ENCODE measurements at places on chromosomes 5 and 9. TPM values are rescaled to one million over a fixed set of nuclear protein-coding genes. Genes with fewer than 3 reads are reported as not detected.

GRCh38 chr5:111719773-111720172 is 37.2 kb downstream of the NREP start:
- no peak for DNase-seq

GRCh38 chr5:126937771-126938170 is 92.6 kb downstream of the MARCHF3 start:
- no peak for DNase-seq

- DNase-seq: no peak
Observed at GRCh38 chr5:39898731-39899130, 474.0 kb upstream of the DAB2 start.

GRCh38 chr5:54792611-54793404 is 192.6 kb downstream of the ESM1 start:
- no peak for DNase-seq

DNA sequence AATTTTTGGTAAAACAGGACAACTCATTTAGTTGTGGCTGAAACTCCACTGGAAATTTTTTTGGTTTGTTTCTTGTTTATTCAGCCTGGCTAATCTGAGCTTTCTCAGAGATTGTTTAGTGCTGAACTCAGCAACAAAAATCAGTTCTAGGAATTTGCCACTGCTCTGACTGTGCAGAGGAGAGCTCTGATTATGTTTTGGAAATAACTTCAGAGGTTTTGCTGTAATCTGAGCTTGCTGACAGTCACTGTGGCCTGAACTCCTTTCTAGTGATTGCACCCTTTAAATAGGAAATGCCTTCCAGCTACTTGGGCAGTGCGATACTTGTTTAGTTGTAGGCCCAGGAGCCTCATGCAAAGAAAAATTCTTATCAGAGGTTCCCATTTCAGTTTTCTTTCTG is 60.2 kb downstream of the OSTF1 start:
- no peak for DNase-seq

GRCh38 chr5:124399426-124399961 is 346.9 kb downstream of the ZNF608 start:
- DNase-seq: no peak

GRCh38 chr9:36036780-36037548 is at the start of gene RECK:
TSS of gene RECK (plus strand) at chr9:36036913. CDS start at chr9:36036999, 86 bp downstream.
- peak; percentile 96 for DNase-seq

GRCh38 chr9:134868751-134869553 is 11.7 kb upstream of the FCN2 start:
- no peak for DNase-seq

DNA sequence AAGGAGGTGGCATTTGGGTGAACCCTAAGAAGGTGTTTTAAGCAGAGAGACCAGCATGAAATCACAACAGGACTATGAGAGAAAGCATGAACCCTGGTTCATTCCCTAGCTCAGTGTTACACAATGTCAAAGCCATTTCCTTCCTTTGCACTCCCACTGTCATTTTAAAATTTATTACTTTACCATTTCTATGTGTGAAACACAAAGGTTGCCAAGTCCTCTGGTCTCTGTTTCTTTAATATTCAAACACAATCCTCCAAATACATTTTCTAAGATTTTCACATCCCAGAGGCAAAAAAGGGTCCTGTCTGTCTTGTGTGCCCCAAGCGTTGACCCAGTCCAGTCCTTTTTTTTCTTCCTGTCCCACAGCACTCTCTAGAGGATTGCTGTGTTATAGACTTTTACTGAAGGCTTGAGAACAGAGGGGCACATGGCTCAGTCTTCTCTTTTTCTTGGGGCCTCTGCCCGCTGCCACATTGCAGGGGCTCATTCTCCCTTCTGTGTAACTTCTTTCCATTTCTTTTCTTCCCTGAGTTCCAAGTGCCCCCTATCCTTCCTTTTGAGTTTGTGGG is 78.6 kb upstream of the SLC28A3 start:
- DNase-seq: no peak

DNA sequence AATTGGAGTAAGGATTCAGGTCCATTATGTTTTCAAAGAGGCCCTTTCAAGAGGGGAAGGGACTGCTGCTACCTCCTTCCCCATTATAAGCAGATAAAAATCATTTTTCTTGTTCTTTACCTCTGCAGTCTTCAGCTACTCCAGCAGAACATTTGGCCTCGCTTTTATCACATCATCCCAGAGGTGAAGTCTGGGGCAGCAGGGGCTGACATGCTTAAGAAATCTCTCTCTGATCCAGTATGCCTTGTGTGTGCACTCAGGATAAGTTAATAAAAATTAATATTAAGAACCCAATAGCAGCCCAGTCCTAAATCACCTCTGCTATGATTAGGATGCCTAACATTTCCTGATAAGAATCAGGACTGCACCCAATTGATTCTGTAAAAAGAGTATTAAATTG is 306.9 kb upstream of the NREP start:
- no peak for DNase-seq

DNA sequence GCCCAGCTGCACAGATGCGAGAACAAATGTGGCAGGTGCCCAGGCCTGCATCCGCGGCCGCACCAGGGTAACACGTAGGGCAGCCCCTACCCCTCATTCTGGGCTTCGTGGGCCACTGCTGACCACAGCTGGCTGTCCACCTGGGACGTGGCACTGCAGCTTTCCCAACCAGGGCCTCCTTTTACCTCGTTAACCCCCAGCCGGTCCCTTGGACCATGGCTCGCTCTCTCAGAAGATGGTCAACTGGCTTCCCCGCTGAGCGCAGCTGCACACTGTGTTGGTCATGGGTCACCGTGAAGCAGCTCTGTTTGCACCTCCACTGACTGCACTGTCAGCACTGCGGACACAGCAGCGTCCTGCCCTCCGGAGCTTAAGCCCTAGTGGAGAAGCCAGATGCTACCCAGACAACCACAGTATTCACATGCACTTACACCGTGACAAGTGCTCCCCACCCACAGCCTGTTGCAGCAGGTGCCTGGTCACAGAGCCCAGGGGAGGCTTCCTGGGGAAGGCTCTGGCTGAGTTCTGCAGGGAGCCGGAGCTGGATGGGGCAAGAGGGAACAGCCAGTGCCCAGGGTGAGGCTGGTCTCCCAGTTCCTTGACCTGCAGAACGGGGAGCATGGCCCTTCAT is 10.5 kb upstream of the PLEKHG4B start:
- DNase-seq: no peak

- DNase-seq: no peak
Observed at GRCh38 chr5:92181656-92182055, 798.5 kb upstream of the ARRDC3 start.

DNA sequence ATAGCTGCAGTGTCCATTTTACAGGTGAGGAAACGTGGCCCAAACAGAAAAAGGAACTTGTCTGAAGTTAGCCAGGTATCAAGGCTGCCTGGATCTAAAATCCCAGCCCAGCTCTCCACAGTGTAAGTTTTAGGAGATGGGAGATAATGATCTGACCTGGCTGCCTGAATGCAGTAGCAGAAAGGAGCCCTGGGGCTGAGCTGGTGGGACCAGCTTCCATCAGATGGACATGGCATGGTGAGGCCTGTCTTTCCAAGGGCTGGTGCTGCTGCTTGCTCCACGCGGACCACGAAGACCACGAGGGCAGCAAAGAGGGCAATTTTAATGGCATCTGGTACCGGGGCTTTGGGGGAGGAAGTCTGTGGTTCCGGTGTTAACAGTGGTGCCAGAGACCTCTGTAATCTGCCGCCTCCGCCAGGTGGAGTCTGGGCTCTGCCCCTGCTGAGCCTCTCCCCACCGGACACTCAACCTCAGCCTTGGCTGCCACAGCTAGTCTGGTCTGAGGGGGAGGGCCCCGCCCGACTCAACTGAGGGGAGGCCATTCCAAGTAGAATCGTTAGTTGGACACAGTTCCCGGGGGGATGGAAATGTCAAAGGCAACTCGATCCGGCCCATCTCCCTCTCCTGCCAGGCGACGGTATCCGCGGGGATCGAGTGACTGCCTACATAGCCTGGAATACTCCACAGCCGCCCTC is 650 bp downstream of the MYORG start:
- DNase-seq: peak; percentile 73

- no peak for DNase-seq
Observed at GRCh38 chr9:117434566-117434965, 19.7 kb upstream of the ASTN2 start.

DNA sequence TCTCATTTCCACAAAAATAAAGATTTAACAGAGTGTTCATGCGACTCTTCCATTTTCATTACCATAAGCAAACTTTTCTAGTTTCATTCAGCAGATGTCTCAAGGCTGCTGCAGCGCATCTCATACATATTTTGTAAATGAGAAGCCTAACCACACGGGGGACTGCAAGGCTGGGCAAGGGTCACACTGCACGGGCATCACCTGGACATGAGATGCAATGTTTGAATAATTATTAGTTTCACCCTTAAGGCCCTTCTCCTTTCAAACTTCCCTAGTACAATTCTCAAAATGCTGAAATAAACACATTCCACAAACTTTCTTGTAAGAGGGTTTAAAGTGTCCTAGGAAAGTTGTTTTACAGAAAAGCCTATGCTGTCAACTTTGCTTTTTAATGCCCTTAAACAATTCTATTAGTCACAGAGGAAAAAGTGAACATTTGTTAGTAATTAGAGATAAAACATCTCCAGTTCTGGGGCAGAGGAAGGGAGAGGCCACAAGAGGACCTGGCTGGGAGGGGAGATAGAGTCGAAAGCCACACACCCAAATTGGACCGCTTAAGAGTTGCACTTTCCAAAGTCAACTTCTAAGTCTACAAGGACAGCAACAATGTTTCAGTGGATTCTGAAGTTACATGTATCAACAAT is 1.3 kb downstream of the DENND1A start:
- DNase-seq: no peak

DNA sequence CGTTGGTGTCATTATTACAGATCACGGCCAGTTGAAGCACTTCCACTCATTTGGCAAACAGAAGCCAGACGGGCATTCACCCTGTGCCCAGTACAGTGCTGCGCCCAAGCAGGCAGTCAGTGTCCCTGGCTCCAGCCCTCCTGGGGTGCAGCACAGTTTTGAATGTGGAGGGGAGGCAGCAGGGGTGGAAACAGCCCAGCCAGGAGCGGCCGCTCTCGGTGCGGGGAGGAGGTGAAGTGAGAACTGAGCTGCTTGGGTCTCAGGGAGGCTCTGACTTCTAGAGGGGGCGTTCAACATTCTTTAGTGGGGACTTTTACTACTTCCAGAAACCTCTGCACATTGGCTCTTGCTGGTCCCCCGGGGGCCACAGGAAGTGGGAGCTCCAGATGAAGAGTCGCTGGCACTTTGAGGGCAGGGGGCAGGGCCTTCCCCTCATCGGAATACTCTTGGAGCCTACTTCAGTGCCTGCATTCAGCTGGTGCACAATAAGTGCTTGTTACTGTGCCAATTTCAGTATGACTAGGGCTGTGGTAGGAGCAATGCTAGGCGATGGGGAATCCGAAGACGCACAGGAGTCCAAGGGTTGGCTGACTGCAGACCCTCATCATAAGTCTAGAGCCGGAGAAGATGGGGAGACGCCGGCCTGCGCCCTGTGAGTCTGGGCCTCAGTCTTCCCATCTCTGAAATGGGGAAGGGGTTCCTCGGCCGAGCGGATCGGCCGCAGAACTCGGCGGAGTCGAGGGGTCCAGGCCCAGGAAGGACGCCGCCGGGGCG is 492 bp upstream of the NEK6 start:
- peak; percentile 43 for DNase-seq

GRCh38 chr9:105051897-105052296 is 123.9 kb upstream of the ABCA1 start:
- DNase-seq: no peak

- DNase-seq: no peak
Observed at GRCh38 chr5:31761877-31762276, 122.9 kb downstream of the PDZD2 start.

- no peak for DNase-seq
Observed at GRCh38 chr5:103454770-103455169, 107.8 kb downstream of the NUDT12 start.

GRCh38 chr9:137162505-137163364 is 7.1 kb downstream of the LRRC26 start:
- DNase-seq: no peak

GRCh38 chr5:120365656-120366446 is 98.2 kb upstream of the PRR16 start:
- no peak for DNase-seq

DNA sequence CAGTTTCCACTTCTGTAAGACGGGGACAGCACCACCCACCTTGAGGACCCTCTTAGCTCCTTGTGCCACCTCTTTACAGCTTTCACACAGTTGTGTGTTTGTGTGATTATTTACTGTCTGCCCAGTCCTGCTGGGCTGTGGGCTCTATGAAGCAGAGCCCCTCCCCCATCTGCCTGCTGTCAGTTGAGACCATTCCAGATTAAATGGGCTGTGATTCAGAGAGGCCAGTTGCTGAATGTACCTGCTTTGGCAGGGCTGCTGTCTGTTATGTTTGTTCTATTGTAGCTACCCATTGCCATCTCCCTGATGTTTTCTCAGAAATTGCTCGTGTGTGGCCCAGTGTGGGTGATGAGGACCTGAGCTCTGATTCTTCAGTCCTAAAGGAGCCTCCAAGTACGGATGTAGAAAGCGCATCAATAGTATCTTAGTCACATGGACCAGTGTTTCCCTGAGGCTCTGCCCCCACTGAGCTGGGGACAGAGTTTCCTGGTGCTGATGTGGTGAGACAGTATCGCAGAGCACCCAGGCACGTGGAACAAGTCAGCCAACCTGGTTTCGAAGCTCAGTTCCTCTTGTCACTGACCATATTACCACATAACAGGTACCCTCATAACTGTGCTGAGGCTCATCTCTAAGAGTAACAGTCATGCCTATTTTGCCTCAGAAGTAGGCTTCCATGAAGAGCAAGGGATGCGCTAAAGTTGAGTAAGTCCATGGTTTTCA is 3.7 kb downstream of the ANGPTL2 start:
- no peak for DNase-seq

DNA sequence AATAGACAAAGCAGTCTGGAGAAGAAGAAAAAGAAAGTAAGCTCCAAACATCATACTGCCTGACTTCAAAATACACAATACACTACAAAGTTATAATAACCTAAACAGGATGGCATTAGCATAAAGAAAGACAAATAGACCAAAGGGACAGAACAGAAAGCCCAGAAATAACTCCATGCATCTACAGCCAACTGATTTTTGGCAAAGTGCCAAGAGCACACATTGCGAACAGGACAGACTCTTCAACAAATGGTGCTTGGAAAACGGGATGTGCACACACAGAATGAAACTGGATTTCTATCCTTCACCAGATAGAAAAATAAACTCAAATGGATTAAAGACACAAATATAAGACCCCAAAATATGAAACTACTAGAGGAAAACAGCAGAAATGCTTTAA is 66.6 kb upstream of the SPATA31E1 start:
- no peak for DNase-seq

- no peak for DNase-seq
Observed at GRCh38 chr5:180343110-180343830, 9.9 kb downstream of the GFPT2 start.

The CCL21 gene
- total RNA-seq: 4.9 TPM

The MAMDC2 gene
- 10.0 TPM for total RNA-seq

The C9orf153 gene
- 0.22 TPM for total RNA-seq

The AP3B1 gene
- total RNA-seq: 20.2 TPM

The GABBR2 gene
- 0.30 TPM for total RNA-seq

The SNCAIP gene
- total RNA-seq: 1.2 TPM

The SPINK13 gene
- not detected for total RNA-seq

The LRRC19 gene
- not detected for total RNA-seq

The TERT gene
- total RNA-seq: not detected

The RFX3 gene
- total RNA-seq: 3.7 TPM

All from Right ventricle myocardium superior (tissue), 1 donor.